Fibroblast of mammary gland (primary cell): ENCODE measurements at places on chromosomes 6 and 20.

DNA sequence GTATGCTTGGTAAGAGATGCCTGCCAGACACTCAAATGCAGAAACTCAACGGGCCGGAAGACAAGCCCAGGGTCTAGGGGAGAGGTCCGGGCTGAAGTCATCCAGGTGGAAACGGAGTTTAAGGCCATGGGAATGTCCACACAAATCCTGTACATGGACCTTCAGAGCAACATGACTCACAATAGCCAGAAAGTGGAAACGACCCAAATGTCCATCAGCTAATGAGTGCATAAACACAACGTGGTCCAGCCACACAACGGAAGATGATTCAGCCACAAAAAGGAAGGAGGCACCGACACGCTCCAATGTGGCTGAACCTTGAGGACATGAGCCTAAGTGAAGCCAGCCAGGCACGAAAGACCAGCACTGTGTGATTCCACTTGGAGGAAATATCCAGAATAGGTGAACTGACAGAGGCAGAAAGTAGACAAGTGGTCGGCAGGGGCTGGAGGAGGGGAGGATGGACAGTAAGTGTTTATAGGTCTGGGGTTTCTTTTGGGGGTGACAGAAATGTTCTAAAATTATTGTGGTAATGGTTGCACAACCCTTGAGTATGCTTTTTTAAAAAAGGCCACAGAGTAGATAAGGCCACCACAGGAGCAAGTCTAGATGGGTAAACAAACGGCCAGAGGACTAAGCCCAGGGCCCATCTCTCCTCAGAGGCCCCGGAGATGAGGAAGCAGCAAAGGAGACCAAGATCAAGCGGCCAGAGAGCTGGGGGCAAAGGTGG lies 105.6 kb downstream of the PREX1 start:
- DNase-seq: no peak

GRCh38 chr6:94570581-94570980 lies 1006.8 kb upstream of the MANEA start:
- DNase-seq: no peak

DNA sequence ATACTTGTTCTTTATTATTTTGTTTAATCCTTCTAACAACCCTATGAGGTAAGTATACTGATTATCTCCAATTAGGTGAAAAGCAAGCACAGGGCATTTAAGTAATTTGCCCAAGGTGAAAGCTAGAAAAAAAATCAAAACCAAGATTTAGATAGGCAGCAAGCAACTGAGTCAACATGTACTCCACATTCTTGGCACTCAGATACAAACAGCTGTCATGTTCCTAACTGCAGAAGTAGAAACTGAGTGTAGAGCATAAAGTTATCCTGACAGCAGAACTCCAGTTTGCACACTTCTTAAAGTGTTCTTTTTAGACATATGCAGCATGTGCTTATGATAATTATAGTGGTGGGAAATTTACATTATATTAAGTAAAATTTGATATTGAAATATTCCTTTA lies 278.1 kb downstream of the MEI4 start:
- no peak for DNase-seq

DNA sequence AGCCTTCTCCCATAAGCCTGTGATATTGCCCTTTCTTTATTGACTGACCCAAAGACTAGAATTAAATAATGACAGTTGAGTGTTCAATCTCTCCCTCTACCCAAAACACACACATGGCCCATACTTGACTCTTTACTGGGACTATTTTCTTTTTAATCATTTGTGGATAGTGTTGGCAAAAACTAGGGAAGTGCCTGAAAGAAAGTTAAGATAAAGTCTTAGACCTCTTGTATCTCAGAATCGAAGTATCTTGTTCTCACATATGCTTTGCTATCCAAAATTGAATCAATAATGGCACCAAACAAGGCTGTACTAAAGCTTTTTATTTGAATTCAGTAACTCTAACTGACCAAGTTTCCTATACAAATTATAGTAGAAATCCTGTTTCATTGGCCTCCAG lies 19.0 kb downstream of the TMEM244 start:
- DNase-seq: no peak

DNA sequence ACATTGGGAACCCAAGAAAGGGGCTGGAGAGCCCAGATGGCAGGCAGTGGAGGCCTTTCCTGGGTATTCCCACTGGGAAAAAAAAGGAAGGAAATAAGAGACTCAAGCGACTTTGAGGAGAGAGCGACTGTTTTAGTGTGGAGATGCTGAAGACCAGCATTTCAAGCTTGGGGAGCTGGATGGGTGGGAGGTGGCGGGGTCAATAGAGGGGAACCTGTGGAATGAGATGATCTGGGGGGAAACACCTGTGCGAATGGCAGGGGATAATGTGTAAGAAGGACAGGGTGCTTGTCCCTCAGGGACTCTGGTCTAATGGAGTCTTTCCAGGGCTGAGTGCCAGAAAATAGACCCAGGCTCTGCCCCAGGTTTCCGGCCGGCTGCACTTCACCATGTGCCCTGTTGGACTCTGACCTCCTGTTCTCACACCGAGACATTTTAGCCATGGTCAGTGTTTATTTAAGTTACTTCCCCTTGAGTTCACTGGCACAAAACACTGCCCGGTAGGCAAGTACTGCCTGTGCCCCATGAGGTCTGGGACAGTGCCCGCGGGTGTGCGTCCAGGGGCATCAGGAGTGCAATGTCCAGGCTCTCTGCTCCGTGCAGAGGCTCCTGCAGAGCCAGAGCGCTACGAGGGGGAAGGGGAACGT lies 50.4 kb upstream of the NKX2-2 start:
- no peak for DNase-seq

GRCh38 chr20:4684837-4685413 lies 36.8 kb upstream of the PRND start:
- peak; percentile 82 for DNase-seq

GRCh38 chr6:27777614-27778355 lies 134.4 kb downstream of the OR2B2 start:
- DNase-seq: peak; percentile 42

DNA sequence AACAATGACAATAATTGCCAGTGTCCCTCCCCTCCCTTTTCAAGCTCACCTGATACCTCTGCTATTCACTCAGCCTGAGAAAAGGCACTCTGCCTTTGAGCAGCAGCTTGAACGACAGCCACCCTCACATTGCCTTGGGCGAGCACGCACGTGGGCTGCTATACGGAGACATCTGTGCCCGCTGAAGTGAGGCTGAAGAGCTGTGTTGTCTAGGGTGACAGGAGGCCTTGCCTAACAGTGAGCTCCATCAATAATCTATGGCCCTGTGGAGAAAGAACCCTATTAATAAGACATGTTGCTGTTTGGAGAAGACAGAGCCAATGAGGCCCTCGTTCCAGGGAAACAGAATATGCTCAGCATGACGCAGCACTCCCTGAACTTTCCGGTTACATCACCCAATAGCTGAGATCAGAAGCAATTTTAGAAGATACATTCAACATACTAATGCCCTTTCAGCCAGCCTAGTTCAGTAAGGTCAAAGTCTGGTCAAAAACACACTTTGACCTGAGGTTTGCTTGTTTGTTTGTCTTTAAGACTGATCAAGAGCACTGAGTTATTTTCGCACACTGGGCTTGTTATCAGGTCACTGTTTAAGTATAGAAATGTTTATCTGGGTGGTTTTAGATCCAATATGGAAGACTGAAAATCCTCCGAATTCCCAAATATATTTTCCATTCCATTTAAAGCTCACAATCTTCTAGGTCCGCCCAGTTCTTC lies 30.6 kb downstream of the RBM24 start:
- DNase-seq: peak; percentile 6

- DNase-seq: no peak
Measured at GRCh38 chr6:31767096-31767645, 4.7 kb downstream of the SAPCD1 start.

DNA sequence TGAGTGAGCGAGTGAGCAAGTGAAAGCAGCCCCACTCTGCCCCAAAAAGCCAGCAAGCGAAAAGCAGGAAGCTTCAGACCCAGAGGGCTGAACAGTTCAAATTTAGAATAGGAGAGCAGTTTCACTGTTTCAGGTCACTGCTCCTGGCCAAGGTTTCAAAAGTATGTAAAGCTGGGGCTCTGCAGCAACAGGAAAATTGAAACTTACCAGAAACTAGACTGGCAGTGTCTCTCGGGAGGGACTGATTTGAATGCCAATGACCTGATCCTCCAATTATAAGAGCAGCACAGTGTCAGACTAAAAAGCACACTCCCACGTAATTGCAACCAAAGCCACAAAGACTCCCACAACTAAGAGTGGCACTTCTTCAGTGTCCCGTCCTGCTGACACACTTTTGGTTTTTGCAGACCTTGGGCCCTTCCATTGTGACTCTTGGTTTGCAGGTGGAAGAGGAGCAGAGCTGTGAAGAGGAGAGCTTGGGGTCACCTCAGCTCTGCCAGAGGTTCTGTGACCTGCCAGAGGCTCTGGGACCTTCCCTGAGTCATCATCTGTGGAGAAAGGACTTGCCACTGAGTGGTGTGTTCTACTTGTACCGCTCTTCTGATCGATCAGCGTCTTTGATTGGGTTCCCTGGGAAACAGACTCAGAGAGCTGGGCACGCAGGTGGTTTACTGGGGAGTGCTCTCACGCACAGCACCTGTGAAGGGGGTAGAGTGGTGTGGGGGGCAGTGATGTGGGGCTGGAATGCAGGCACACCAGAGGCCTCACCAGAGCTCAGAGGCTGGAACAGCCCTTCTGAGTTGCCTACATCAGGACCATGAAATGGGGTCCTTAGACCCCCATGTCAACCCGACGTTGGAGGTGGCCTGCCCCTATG lies 52.7 kb upstream of the PTGIS start:
- DNase-seq: no peak

DNA sequence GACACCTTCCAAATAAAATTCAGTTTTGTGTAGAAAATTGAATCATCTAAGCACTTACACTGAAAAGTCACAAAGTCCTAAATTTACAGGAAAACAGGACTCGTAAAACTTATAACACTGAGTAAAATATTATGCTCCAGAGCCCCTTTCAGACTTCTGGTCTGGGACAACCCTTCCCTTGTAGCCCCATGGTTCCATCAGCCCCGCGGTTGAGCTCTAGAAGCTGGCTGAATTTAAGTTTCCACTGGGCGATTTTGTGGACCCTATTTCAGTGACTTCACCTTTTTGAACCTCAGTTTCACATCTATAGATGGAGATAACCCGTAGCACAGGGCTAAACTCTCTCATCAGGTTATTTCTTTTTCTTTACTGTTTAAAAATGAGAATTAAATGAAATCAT lies 117.7 kb upstream of the BACH2 start:
- DNase-seq: no peak

DNA sequence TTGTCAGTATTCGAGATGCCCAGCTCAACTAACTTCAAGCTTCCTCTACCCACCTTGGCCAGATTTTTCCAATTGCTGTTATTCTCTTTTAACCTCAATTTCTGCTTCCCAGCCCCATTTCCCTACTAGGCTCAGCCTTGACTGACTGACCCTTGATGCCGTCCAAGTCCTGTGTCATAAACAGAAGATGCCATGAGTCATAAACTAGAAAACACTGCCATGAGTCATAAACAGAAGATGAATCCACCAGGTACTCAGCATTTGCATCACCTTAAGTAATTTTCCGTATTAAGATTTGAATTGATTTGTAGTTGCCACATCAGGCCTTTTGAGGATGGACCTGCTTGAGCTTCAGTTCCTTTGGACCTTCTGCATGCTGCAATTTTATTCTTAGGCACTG lies 123.8 kb downstream of the FAM83B start:
- no peak for DNase-seq

DNA sequence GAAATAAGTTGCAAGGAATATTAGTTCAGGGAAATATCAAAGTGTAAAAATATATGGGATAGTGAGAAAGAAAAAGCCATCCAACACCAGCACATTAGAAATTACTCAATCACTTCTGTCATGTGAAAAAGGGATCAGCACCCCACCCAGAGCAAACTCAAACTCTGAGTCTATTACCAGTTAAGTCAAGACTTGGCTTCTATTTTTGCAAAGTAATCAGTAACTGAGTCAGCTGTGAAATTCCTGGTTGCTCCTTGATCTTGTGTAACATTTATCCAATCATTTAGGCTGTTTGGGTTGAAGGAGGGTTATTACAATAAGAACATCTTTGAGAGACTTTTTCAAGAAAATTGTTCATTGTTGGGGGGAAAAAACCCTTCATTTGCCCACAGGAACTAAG lies 51.2 kb downstream of the SLC22A23 start:
- peak; percentile 88 for DNase-seq

GRCh38 chr20:3606021-3606420 lies 57.2 kb downstream of the GFRA4 start:
- no peak for DNase-seq

DNA sequence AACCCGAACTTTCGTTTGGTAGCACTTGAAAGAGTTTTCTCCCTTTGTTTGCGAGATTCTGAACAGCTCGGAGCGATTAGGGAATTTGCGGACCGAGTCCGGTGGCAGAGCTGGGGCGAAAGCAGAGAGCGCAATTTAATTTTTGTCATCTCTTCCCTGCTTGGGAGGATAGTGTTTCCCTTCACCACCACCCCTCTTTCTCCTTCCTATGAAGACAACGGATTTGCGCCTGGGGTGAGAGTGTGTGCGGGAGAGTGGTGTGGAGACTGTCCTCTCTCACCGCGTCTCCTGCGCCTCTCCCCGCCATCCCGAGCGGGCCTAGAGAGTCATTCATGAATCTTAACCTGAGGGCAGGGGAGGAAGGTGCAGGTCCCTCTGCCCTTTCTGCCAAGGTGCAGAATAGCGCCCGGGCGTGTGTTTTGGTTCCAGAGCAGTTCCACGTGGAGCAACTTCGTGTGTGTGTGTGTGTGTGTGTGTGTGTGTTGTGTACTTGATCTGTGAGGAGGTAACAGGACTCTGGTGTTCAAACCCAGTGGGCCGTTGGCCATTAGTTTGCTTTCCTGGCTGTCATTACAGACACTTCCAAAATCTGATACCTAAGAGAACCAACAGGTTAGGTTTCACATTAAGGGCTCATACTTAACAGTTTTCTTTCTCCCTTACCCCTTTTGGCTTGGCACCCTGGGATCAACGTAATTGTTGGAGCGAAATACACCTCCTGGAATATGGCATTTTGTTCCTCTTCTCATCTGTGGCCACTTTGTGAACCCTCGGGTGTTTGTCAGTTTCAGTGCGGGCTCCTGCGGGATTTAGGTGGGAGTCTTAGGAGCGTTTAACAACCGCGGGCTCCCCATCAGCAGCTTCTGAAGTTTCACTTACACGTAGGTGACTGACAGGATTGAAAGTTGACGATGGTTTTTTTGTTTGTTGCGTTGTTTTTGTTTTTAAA lies 1.8 kb downstream of the EYA4 start:
- DNase-seq: no peak

- DNase-seq: no peak
Measured at GRCh38 chr6:8845690-8846089, 410.3 kb upstream of the SLC35B3 start.

DNA sequence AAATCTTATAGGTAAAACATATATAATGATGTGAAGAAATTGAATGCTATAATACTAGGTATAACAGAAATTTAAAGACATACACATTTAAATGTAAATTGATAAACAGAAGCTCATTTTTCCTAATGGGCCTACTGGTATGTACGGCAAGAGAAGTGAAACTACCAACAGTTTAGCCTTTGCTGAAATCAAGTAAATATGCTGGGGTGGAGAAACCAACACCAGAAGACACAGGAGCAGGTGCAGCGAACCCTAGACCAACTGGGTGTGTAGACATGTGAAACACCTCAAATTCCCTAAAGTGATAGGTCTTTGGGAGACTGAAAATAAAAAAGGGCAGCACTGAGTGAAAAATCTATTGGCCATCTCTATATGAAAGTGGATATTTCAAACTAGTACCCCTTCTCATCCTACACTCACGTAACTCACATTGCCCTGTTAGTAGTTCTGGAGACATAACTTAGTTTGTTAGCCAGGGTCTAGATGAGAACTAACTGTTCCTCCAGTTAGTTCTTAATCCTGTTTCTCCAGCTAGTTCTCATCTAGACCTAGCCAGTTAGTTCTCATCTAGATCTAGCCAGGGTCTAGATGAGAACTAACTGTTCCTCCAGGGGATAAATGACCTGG lies 53.1 kb downstream of the SLC35D3 start:
- no peak for DNase-seq

GRCh38 chr20:17887331-17888030 lies 81.1 kb downstream of the SNX5 start:
- DNase-seq: no peak
